A549 treated with CORT108297 at 1 μM for 4 hours (cell line): ENCODE measurements at places on chromosomes 13 and 19. TPM values are rescaled to one million over a fixed set of nuclear protein-coding genes. Genes with fewer than 3 reads are reported as not detected.

Gene FLT1
- 0.01 to 0.04 TPM in 2 of 5 replicates, not detected in the others for total RNA-seq

Gene ERICH6B
- total RNA-seq, result not detected in 5 replicates

Gene SH2D3A
- total RNA-seq, result 12.2 to 17.1 TPM (median 15.4 TPM) in 5 replicates

Gene UGGT2
- 7.9 to 10.5 TPM (median 9.8 TPM) in 5 replicates for total RNA-seq

Gene SOX21
- 0.75 to 1.5 TPM (median 1.1 TPM) in 5 replicates for total RNA-seq

Gene RGS9BP
- 0.34 to 0.51 TPM (median 0.39 TPM) in 5 replicates for total RNA-seq

Gene KIR2DL1
- total RNA-seq, result not detected in 5 replicates

Gene ENOX1
- 0.70 to 1.1 TPM (median 0.80 TPM) in 5 replicates for total RNA-seq

Gene PNMA8B
- total RNA-seq, result not detected in 5 replicates
